ENCODE measurements at places on chromosomes 16 and 17.

- DNase-seq = no peak
These were observed 79.1 kb downstream of the C17orf67 start for GRCh38 chr17:56754523-56755208.

GRCh38 chr17:68567581-68567980 lies 33.6 kb downstream of the FAM20A start:
- no peak for DNase-seq

GRCh38 chr17:2064520-2064971 lies 9.6 kb downstream of the HIC1 start:
- no peak for DNase-seq

GRCh38 chr16:6684076-6684673 lies 648.5 kb upstream of the RBFOX1 start:
- no peak for DNase-seq

GRCh38 chr17:1515640-1516387 lies 598 bp downstream of the INPP5K start:
- peak; percentile 41 for DNase-seq

GRCh38 chr17:58632324-58633314 lies 59.2 kb downstream of the TEX14 start:
- DNase-seq = no peak

GRCh38 chr17:56297184-56297583 lies 143.9 kb downstream of the ANKFN1 start:
- no peak for DNase-seq

DNA sequence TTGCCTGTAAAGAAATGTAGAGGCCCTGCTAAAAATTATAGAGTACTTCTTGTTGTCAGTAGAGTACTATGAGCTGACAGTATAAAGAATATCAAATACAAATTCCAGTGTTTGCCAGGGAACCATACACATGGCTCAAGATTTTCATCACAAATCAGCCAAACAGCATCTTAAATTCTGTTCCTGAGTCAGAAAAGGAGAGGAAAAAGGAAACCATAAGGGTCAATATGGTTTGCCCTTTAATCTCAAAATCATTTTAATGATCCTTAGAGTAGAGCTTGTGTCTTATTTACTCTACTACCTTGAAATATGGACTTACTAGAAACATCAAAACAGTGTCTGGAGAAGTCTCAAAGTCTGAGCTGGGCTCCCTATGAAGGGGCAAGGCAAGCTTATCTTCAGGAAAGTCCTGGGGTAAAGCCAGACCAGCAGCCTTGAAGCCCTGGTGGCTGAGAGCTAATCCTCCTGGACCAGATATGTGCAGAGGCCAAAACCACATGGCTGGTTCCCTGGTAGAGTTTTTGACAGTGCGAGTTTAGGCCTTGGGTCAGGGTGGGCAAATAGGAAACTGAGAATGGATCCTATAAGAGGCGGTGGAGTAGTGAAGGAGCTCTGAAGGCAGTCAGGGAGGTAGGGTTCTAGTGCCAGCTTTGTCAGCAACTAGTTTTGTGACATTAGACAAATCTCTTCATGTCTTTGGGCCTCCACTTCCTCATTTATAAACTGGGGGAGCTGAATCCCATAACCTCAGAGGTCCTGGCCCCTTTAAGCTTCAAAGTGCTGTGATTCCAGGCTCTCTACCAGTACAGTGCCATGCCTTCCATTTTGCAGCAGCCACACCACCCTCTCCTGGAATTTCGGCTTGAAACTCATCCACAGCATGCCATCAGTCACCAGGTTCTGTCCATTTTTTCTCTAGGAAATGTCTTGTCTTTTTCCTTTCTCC lies 38.9 kb downstream of the MRTFB start:
- no peak for DNase-seq

DNA sequence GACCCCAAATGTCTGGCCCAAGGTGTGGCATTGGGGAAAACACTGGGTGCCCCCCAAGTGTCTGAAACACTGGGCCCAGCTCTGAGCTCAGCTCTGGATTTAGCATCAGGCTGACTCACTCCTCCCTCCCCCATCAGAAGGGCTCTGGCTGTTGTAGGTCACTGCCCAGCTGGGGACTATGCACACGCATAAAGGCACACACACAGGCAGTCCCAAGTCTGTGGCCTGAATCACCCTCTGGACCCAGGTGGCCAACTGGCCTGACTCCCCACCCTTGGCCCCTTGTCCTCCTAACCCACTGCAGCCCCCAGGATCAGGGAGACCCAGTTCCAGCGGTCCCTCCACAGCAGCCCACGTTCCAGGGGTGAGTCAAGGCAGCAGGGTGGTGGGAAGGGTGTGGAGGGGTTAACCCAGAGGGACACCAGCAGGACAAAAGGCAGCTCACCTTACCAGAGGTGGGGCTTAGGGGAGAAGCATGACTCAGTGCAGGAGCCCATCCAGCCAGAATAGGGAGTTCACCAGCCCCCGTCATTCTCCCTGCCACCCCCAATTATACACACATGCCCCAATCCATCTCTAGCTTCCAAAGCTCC lies 47.0 kb downstream of the MYO18A start:
- no peak for DNase-seq

DNA sequence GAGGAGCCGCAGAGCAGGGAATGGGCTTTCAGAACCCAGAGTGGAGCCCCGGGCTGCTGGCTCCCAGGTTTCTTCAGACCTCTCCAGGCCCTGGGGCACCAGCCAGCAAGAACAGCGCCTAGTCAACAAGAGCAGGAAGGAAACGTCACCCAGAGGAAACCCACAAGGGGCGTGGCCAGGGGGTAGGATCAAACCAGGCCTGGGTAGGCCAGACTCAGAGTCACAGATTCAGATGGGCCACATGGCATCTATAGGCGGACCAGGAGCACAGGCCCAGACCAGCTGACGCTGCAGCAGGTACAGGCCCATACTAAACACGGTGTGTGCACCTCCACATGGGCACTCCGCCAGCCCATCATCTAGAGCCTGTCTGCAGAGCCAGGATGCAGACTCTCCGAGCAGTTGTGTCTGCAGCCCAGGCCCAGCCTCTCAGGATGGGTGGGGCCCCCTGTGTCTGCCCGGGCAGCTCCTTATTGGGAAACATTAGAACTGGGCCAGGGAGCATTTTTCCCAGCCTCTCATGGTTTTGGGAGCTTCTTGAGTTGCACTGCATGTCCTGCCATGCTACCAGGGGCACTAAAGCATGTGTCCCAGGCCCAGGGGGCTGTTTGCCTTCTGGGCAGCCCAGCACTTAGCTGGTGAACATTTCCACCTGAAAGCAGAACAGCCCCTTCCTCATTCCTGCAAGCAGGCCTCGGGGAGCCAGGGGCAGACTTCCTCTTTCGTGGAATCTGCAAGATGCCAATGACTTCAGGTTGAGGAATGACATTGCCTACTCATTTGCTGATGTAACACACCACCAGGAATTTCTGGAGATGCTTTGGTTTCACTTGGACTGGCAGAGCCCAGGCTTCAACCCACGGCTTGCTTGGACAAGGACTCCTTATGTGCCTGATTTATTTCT lies at the start of gene NLRP1:
TSS of gene NLRP1 (minus strand) at position 127 of the 904 bp plus-strand sequence. CDS start 552 bp downstream, outside the sequence.
- peak; percentile 90 for DNase-seq
